HEK293T (cell line): ENCODE measurements at places on chromosomes 16 and 17.

DNA sequence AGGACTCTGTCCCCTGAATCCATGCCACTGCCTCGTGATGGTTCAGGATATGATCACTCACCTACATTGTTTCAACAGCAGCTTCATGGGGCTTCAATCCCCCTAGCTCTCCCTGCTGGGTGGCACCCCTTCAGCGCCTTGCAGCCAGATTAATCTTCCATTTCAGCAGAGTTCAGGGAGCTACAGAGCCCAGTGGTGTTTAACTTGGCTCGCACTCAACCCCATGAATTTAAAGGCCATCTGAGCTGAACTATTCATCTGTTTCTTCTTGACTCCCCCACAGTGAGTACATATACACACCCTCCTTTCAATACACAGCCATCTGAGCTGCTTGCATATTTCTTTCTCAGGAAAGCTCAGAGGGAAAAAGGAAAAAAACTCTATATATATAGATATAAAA, 202.8 kb upstream of the C16orf82 start:
- DNase-seq: no peak

DNA sequence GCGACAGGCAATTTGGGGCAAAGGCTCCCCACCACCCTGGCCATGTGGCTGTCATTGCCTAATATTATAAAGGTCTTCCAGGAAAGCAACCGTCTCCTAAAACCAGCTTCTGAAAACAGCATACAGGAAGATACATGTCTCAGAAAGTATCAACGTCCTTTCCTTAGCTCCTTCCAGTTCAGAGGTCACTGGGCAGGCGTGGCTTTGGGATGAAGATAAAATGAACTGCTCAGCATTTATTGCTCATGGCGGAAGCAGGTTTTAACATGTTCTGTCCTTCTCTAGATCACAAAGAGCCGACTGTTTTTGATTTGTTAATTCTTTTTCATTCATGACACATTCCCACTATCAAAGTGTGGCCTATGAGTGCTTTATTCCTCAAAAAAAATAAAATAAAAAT, 8.0 kb downstream of the CFAP20 start:
- DNase-seq: no peak

DNA sequence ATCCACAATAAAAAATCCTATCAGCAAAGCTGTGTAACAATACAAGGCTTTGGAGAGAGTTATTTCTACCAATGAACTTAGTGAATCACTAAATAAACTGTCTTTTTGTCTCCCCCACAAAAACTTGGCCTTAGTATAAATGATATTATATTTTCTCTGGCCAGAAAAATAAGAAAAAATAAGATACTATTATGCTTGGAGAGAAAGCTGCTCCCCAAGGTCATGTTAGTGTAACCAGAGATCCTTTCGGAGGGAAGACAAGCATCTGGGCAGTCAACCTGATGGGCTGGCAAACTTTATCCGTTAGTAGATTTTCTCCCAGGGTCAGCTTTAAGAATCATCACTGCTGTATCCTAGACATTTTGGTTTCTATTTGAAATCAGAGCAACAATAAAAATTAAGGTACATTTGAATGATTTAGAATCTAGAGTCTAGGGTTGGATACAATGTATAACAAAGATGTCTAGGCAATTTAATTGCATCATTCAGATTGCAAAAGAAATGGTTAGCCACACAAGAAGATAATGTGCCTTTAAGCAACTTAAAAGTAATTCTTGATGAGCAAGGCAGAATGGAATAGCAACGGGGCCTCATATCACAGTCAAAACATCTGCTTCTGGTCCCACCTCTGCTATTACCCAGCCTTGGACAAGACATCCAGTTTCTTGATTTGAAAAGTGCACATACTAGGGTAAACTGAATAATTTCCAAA, 280.4 kb downstream of the SLC39A11 start:
- DNase-seq: no peak

DNA sequence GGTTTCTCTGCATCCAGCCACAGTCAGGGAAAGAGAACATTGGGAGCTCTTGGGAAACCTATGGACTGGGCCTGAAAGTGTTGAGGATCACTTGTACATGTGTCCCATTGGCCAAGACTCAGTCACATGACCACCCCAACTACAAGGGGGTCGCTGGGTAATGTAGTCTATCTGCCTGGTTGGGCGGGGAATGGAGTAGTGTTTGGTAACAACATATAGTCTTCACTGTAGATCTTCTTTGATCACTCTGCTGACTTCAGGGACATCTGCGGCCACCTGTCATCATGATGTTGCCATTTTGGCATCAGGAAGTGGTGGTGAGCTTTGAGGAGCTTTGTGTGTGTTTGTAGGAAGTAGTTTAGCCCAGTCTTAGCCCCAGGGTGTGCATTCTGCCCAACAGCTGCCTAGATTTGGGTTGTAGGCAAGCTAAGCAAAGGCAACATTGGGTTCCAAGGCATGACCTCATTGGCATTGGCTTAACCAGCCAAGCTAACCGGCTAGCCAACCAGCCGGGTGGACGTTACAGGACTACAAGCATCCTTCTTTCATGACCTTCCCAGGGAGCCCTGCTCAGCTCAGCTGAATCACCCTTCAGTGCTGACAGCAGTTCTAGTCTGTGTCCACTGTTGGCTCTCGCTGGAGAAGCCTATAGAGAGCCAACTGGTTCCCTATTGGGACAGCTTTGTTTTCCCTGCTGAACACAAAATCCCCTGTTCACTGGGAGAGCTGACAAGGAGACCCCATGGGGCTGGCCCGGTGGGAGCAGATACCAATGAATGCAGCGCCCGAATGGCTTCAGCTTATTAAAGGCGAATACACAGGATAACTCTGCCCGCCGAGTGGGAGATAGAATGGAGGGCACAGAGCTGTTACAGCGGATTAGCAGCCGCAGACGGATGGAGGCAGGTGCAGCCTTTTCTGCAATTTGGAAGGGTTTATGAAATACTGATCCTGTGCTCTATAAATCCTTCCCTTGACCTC, 178.6 kb downstream of the NTN1 start:
- DNase-seq: no peak

DNA sequence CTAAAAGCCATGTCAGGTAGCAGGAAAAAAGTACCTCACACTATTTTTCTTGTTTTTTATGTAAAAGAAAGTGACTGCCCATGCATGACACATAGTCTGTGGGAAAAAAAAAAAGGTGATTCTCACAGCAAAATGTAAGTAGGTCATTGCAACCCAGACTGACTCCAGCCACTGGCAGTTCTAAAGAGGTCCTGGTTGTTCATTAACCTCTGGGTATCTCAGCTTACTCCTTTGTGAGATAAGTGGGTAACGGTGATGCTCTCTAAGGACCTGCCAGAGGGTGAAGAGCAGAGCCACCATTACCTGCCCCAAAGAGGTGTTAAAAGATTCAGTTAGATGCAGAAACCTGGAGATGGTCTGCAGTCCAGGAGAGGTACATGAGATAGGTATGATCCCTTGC, 531.9 kb downstream of the GRIN2A start:
- no peak for DNase-seq

- DNase-seq: no peak
Measured at GRCh38 chr17:51805765-51806164, 352.7 kb downstream of the CA10 start.

DNA sequence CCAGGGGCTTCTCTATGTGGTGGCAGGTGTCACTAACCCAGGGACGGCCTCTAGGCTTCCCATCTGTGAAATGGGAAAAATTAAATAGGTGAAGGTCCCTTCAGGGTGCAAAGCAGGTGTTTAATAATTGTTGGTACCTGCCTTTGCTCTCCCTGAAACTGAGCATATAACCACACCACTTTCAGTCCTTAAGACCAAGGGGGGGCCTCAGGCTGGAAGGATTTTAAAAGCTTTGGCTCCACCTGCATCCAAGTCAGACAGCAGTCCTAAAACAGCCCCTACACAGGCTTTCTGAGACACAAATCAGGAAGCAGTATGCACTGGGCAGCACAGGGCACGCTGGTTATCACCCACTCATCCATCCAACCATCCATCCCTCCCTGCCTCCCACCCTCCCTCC, 55.0 kb downstream of the TK2 start:
- DNase-seq: no peak

DNA sequence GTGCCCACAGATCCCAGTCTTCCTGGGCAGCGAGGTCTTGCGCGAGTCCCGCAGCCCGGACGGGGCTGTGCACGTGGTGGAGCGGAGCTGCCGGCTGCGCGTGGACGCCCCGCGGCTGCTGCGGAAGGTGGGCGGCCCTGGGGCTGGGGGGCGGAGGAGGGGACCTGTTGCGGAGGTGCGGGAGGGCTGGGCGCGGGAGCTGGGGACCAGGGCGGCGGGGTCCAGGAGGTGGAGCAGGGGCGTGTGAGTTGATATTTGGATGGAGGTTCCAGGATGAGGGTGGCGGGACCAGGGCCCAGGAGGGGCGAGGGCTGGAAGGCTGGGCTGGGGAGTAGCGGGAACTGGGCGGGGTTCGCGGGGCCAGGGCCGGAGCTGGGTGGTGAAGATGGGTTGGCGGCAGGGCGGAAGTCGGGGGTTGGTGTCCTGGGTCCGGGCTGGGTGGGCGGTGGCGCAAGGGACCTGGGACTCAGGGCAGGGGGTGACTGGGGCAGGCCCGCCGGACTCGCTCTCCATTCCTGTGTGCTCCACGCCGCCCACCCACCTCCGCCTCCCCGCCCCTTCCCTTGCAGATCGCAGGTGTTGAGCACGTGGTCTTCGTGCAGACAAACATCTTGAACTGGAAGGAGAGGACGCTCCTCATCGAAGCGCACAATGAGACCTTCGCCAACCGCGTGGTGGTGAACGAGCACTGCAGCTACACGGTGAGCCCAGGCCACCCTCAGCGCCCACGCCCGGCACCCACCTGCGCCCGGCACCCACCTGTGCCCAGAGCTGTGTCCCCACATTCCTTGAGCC, 29.6 kb downstream of the SEC14L5 start:
- DNase-seq: no peak

DNA sequence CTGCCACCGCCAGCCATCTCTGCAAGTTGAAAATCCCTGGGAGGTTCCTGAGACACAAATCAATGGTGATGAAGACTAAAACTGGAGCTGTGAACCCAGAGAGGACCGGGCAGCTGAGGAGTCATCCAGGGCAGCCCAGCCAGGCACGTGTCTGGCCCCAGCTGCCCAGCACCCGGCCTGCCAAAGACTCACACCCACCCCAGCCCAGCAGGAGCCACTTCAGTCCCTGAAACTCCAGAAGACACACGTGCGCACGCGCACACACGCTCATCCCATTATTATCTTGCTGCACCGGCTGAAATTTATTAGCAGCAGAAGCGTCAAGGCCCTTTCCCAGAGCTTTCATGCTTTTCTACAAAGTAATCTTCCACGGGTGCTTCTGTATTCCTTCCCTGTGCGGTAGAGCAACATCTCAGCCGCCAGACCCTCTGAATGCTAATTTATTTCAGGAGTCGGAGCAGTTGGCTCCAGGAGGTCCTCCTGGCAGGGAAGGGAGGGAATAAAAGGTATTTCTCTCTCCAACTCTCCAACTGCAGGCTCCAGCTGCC, 59.8 kb upstream of the RBFOX3 start:
- no peak for DNase-seq

GRCh38 chr16:78843978-78844377, 744.5 kb downstream of the WWOX start:
- DNase-seq: peak; percentile 9

GRCh38 chr17:80564545-80564944, 19.9 kb downstream of the RPTOR start:
- DNase-seq: no peak

DNA sequence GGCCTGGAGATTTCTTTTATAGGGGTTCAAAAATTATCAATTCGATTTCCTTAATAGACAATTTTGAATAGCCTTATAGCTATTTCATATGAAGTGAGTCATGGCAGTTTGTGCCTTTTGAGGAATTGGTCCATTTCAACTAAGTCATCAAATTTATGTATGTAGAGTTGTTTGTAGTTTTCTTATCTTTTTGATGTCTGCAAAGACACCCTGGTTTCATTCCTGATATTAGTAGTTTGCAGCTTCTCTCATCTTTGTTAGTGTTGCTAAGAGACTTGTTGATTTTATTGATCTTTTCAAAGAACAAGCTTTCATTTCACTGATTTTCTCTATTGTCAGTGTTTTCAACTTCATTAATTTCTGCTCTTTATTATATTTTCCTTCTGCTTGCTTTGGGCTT, 44.2 kb downstream of the N4BP1 start:
- DNase-seq: no peak

GRCh38 chr16:69113216-69113615, 7.8 kb downstream of the HAS3 start:
- no peak for DNase-seq
